ENCODE measurements at places on chromosomes 13 and 19. TPM values are rescaled to one million over a fixed set of nuclear protein-coding genes. Genes with fewer than 3 reads are reported as not detected.

Gene CYP4F22
- not detected for total RNA-seq

Gene TMEM238
- 0.29 TPM for total RNA-seq

DNA sequence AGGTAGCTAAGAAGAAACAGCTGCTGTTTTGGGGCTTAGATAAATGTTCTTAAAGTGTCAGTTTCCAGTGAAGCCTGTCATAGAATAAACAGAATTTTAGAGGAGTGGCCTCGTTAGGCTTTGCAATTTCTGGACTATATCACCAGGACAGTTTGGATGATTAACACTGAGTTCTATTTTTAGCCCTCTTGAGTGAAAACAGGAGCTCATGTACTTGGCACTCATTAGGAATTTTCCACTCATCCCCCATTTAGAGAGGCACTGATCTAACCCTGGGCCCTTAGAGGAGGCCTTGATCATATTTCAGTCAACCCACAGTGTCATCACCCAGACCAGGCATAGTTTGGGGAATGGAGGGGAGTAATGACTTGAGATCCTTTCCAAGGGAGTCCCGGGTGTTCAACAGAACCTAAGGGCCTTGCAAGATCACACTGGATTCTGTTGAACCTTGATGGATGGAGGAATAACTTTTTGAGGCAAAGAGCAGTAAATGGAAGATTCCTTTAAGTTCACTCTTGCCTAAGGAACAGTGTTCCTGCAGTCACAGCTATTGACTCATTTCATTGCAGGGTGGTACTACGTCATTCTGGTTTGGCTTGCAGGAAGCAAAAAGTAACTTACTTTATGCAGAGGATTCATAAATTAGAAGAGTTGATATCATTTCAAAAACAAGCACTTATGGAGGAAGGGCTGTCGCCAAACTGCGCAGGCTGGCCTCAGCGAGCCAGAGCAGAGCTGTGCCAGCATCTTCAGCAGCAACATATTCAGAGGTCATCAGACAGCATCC is 160.2 kb downstream of the SLC7A1 start:
- peaks cover 12% of the 10 kb centered on the region for H3K27me3 ChIP-seq
- peak overlapping the region; percentile 41 for H3K4me3 ChIP-seq
- peak overlapping the region; percentile 93 for H3K27ac ChIP-seq
- DNase-seq: peak; percentile 88

DNA sequence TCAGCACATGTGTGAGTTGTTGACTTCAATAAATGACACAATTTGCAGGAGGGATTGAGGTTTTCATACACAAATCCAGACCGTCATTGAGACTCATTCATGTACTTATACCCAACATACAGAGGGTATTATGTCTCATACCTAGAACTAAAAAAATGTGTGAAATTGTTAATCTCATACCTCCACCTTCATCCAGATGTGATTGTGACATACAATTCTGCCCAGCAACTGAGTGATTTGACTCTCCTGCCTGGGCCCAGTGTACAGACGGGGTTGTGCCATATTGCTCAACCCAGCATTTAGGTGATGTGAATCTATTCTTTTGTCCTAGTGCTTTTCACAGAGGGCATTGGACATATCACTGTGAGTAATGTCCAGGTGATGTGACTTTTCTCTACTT is 12.6 kb upstream of the ZNF681 start:
- no peaks in the 10 kb centered on the region for H3K36me3 ChIP-seq
- no peak overlapping the region for H3K4me3 ChIP-seq
- no peak overlapping the region for H3K27ac ChIP-seq
- no peaks in the 10 kb centered on the region for H3K27me3 ChIP-seq
- no peak for DNase-seq

Gene CGB2
- not detected for total RNA-seq

DNA sequence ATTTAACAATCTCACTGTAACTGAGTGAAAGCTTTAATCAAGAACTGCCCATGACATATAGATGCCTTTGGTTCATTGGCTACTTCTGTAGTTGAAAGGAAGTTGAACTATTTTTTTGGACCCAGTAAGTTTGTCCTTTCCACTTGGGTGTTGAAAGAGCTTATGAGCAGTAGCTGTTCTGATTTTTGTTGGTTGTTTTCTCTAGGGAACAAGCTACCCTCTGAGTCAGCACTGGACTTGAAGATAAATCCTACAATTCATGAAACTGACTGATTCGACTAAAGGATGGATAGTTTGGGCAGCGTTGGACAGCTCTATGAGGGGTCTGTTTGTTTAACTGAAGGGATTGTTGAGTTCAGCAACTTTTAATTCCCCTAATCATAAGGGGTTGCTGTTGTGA is 101.0 kb downstream of the PAN3 start:
- peaks cover 6% of the 10 kb centered on the region for H3K4me1 ChIP-seq
- H3K27ac ChIP-seq: no peak overlapping the region
- no peaks in the 10 kb centered on the region for H3K36me3 ChIP-seq
- H3K27me3 ChIP-seq: no peaks in the 10 kb centered on the region
- H3K4me3 ChIP-seq: no peak overlapping the region

- H3K4me3 ChIP-seq: no peak overlapping the region
- no peaks in the 10 kb centered on the region for H3K27me3 ChIP-seq
- no peak overlapping the region for H3K27ac ChIP-seq
- no peaks in the 10 kb centered on the region for H3K36me3 ChIP-seq
- DNase-seq: no peak
- peaks cover 14% of the 10 kb centered on the region for H3K4me1 ChIP-seq
Observed at GRCh38 chr13:30710442-30710841, 24.9 kb upstream of the ALOX5AP start.

Gene IGSF23
- total RNA-seq: not detected

Gene REEP6
- 1.8 TPM for total RNA-seq

GRCh38 chr13:59086147-59086546 is 1077.6 kb downstream of the DIAPH3 start:
- H3K36me3 ChIP-seq: no peaks in the 10 kb centered on the region
- no peak overlapping the region for H3K27ac ChIP-seq
- no peak overlapping the region for H3K4me3 ChIP-seq
- H3K27me3 ChIP-seq: no peaks in the 10 kb centered on the region

GRCh38 chr19:30070968-30071632 is 129.1 kb downstream of the URI1 start:
- no peaks in the 10 kb centered on the region for H3K27me3 ChIP-seq
- H3K4me1 ChIP-seq: no peaks in the 10 kb centered on the region
- H3K36me3 ChIP-seq: no peaks in the 10 kb centered on the region
- H3K4me3 ChIP-seq: no peak overlapping the region
- peak; percentile 48 for DNase-seq

GRCh38 chr13:54614726-54615125 is 1586.1 kb downstream of the OLFM4 start:
- H3K4me1 ChIP-seq: no peaks in the 10 kb centered on the region
- no peak overlapping the region for H3K27ac ChIP-seq

Gene SIGLEC12
- under 0.01 TPM for total RNA-seq

DNA sequence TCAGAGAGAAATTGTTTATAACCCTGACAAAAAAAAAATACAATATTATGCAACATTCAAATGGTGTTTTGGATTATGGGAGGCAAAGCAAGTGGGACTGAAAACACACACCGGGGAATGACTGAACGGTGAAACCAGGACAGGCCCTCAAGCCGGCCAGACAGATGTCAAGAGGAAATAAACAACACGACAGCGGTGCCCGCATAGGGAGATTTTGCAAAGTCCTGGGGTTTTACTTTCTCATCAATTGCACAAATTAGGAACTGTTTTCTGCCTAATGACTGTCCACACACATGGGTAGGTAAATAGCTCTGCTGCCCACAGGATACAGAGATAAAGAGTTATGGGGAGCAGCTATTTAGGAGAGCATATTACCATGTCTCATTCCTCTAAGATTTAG is 134.5 kb downstream of the IRS2 start:
- no peaks in the 10 kb centered on the region for H3K4me1 ChIP-seq
- peaks cover 2% of the 10 kb centered on the region for H3K27me3 ChIP-seq
- no peak overlapping the region for H3K27ac ChIP-seq
- no peak overlapping the region for H3K4me3 ChIP-seq
- no peak for DNase-seq

DNA sequence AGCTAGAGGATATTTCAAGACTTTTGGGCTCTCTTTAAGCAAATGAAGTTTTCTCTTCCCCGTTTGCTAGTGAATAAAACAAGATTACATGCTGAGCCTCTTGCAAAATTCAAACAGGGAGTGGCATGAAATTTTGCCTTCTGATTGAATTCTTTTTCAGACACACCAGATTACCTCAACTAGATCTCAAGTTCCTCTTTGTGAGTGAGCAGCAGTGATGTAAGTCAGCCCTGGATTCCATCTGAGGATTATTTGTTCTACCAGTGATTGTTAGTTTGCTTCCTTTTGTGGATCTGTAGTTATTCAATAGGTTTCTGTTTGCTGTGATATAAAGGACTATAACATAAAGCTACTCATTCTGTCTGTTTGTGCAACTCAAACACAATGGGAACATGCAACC is 407.7 kb downstream of the LMO7 start:
- no peaks in the 10 kb centered on the region for H3K27me3 ChIP-seq
- no peak for DNase-seq
- no peak overlapping the region for H3K4me3 ChIP-seq
- no peaks in the 10 kb centered on the region for H3K4me1 ChIP-seq
- H3K27ac ChIP-seq: no peak overlapping the region

DNA sequence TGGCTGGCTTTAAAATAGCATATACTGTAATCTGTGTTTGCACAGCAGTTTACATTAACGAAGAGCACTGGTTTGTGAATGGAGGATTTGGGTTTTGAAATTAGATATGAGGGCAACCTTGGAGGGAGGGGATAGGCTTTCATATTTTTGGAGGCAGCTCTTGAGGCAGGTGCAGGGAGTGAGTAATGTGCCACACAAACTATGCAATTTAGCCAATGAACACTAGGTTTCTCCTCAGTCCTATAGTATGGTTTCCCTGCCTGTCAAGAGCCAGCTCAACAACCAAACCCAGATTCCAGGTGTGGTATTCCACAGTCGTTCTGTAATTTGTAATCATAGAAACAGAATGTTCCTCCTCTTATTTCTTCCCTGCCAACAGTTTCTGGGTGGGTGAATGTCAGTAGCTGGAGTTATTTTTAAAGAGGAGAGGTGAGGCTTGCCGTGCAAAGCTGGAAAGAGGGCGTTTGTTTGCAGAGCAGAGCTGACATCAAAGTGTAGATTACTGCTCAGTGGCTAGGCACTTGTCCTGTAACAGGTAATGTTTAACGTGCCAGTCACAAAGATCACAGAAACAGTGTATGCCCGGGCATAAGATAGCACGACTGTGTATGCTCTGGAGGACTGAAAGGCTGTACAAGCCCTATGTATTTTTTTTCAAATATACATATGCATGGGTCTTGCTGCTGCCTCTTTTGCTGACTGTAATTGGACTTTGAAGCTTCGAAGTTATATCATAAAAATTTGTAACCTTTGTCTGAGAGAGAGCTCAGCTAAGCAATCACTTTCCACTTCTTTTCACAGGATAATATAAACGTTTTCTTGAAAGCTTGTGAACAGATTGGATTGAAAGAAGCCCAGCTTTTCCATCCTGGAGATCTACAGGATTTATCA is 124.2 kb downstream of the LMO7 start:
- H3K27ac ChIP-seq: peak overlapping the region; percentile 36
- H3K4me3 ChIP-seq: peak overlapping the region; percentile 42
- H3K4me1 ChIP-seq: peaks cover 70% of the 10 kb centered on the region
- peak; percentile 25 for DNase-seq
- H3K27me3 ChIP-seq: no peaks in the 10 kb centered on the region
- peaks cover 67% of the 10 kb centered on the region for H3K36me3 ChIP-seq

Gene TBXA2R
- total RNA-seq: 1.5 TPM

DNA sequence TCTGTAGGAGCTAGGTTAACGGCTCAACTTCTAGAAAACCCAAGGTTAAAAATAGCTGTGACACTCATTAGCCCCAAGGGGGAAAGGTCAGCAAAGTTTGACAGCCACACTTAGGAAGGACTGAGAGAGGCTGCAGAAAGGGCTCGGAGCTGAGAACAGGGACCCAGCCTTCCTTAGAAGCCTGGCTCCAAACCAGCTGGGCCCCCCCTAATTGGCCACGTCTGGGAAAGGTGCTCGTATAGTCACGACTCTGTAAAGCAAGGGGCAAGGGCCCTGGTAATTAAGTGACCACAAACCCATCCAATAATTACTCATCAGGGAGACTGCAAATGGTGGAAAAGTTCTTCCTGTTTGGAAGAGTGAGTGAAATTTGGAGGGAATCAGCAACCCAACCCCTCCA is 90.5 kb downstream of the RNASEH2B start:
- H3K36me3 ChIP-seq: no peaks in the 10 kb centered on the region
- no peak for DNase-seq

DNA sequence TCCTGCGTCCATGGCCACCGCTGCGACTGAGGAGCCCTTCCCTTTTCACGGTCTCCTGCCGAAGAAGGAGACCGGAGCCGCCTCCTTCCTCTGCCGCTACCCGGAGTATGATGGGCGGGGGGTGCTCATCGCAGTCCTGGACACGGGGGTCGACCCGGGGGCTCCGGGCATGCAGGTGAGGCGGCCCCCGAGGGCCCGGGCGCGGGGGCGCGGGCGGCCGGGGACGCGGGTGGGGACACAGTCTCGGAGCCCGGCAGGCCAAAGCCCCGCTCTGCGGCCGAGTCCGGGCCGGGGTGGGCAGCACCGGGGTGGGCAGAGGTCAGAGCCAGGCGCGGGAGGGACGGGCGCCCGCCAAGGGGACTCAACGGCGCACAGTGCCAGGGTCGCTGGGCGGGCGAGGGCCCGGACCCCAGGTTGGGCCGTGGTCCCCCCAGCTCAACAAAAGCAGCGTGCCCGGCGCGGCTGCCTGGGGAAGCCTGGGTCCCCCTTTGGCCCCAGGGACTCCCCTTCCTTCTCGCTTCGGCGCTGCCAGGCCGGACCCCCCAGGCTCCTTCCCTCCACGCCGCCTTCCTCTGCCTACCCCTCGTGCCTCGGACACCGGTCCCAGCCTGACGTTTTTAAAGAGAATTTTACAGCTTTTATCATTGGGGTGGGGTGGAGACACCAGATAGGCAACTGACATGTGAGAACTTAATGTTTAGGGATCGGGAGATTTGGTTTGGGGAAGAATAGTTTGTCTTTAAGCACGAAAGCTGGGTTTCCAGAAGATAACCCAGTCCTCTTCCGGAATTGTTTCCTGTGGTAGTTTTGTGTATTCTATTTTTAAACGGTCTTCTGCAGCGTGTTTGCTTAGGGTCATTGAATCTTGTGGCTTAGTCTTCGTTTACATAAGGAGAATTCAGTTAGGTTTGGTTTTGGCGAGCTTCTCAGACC is 509 bp downstream of the TPP2 start:
- H3K4me1 ChIP-seq: peaks cover 20% of the 10 kb centered on the region
- DNase-seq: peak; percentile 66
- peak overlapping the region; percentile 80 for H3K4me3 ChIP-seq
- peak overlapping the region; percentile 95 for H3K27ac ChIP-seq
- no peaks in the 10 kb centered on the region for H3K36me3 ChIP-seq
- no peaks in the 10 kb centered on the region for H3K27me3 ChIP-seq

- peaks cover 7% of the 10 kb centered on the region for H3K4me1 ChIP-seq
- H3K4me3 ChIP-seq: peak overlapping the region; percentile 64
- H3K27me3 ChIP-seq: peaks cover 35% of the 10 kb centered on the region
- no peak overlapping the region for H3K27ac ChIP-seq
Observed at GRCh38 chr19:11481534-11482383, 913 bp upstream of the ELAVL3 start.

Gene CEACAM16
- total RNA-seq: under 0.01 TPM

- no peaks in the 10 kb centered on the region for H3K27me3 ChIP-seq
- peak; percentile 57 for DNase-seq
- no peak overlapping the region for H3K4me3 ChIP-seq
Observed at GRCh38 chr13:75357576-75358289, 124.2 kb downstream of the TBC1D4 start.

Measured in osteoblast (primary cell).